Activated CD4-positive, alpha-beta memory T cell treated with anti-CD3 and anti-CD28 coated beads, Interleukin-2, amount 10 ng/mL, durations not matched to agents 7 days and 5 days (primary cell): ENCODE measurements at places on chromosomes 7 and 10.

GRCh38 chr10:76031769-76032699, 600.6 kb downstream of the LRMDA start:
- no peak overlapping the region for H3K4me3 ChIP-seq
- H3K27me3 ChIP-seq: no peaks in the 10 kb centered on the region
- no peaks in the 10 kb centered on the region for H3K4me1 ChIP-seq
- H3K36me3 ChIP-seq: no peaks in the 10 kb centered on the region
- H3K27ac ChIP-seq: no peak overlapping the region

DNA sequence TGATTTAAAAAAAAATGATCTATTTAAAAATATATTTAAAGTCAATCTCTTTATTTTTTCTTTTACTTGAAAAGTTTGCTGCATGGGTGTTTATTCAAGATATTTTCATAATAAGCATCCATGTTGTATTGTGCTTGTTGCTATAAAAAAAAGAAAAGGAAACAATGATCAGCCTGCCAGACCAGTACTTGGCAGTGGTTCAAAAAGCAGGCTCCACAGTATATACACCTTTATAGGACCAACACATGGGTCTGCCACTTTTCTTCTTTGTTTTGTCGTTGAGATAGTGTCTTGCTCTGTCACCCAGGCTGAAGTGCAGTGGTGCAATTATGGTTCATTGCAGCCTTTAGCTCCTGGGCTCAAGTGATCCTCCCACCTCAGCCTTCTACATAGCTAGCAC, 228.0 kb downstream of the TWIST1 start:
- no peaks in the 10 kb centered on the region for H3K27me3 ChIP-seq
- no peaks in the 10 kb centered on the region for H3K36me3 ChIP-seq
- H3K4me3 ChIP-seq: no peak overlapping the region
- DNase-seq: no peak
- no peak overlapping the region for H3K27ac ChIP-seq

DNA sequence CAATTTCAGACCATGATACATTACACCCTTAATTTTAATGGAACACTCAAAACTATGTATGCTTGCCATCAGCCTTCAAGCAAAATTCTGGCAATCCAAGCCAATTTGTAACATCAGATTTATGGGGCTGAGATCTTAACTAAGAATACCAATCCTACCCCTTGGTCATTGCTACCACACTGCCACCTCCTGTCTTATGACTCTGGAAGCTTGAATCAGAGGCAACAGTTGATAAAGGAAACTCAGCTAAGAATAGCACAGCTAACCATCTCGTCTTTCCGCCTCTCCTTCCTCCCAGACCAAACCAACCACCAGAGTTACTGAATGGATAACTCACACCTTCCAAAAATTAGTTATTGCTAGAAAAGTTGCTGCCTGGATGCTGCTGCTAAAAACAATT, 7.4 kb downstream of the IGF2BP3 start:
- peak; percentile 22 for DNase-seq
- H3K27ac ChIP-seq: no peak overlapping the region
- peaks cover 24% of the 10 kb centered on the region for H3K4me1 ChIP-seq
- H3K27me3 ChIP-seq: peaks cover 73% of the 10 kb centered on the region
- no peaks in the 10 kb centered on the region for H3K36me3 ChIP-seq
- H3K4me3 ChIP-seq: no peak overlapping the region

- no peaks in the 10 kb centered on the region for H3K27me3 ChIP-seq
- H3K27ac ChIP-seq: no peak overlapping the region
- H3K4me3 ChIP-seq: no peak overlapping the region
- H3K4me1 ChIP-seq: no peaks in the 10 kb centered on the region
- no peak for DNase-seq
- H3K36me3 ChIP-seq: no peaks in the 10 kb centered on the region
Observed at GRCh38 chr7:20737840-20738448, 48.7 kb downstream of the SP8 start.

- H3K36me3 ChIP-seq: no peaks in the 10 kb centered on the region
- no peak overlapping the region for H3K4me3 ChIP-seq
- peaks cover 2% of the 10 kb centered on the region for H3K27me3 ChIP-seq
- DNase-seq: no peak
- H3K4me1 ChIP-seq: no peaks in the 10 kb centered on the region
Observed at GRCh38 chr10:131655101-131655849, 245.5 kb upstream of the PPP2R2D start.

GRCh38 chr10:112689327-112690072, 242.5 kb downstream of the VTI1A start:
- H3K27ac ChIP-seq: no peak overlapping the region
- H3K36me3 ChIP-seq: peaks cover 2% of the 10 kb centered on the region
- no peak for DNase-seq
- H3K4me1 ChIP-seq: no peaks in the 10 kb centered on the region

DNA sequence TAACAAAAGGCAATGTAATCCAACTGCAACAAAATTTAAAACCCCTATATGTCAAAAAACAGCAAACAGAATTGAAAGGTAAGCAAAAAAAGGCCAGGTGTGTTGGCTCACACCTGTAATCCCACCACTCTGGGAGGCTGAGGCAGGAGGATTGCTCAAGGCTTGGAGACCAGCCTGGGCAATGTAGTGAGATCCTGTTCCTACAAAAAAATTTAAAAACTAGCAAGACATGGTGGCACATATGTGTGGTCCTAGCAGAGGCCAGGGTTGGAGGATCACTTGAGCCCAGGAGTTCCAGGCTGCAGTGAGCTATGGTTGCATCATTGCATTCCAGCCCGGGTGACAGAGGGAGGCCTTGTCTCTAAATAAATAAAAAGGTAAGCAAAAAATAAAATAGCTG, 212.1 kb upstream of the KLF14 start:
- no peak for DNase-seq
- no peaks in the 10 kb centered on the region for H3K27me3 ChIP-seq

GRCh38 chr7:28041508-28042314, 138.9 kb downstream of the JAZF1 start:
- H3K4me3 ChIP-seq: no peak overlapping the region
- no peak for DNase-seq
- no peak overlapping the region for H3K27ac ChIP-seq
- peaks cover 4% of the 10 kb centered on the region for H3K36me3 ChIP-seq
- H3K4me1 ChIP-seq: peaks cover 30% of the 10 kb centered on the region

DNA sequence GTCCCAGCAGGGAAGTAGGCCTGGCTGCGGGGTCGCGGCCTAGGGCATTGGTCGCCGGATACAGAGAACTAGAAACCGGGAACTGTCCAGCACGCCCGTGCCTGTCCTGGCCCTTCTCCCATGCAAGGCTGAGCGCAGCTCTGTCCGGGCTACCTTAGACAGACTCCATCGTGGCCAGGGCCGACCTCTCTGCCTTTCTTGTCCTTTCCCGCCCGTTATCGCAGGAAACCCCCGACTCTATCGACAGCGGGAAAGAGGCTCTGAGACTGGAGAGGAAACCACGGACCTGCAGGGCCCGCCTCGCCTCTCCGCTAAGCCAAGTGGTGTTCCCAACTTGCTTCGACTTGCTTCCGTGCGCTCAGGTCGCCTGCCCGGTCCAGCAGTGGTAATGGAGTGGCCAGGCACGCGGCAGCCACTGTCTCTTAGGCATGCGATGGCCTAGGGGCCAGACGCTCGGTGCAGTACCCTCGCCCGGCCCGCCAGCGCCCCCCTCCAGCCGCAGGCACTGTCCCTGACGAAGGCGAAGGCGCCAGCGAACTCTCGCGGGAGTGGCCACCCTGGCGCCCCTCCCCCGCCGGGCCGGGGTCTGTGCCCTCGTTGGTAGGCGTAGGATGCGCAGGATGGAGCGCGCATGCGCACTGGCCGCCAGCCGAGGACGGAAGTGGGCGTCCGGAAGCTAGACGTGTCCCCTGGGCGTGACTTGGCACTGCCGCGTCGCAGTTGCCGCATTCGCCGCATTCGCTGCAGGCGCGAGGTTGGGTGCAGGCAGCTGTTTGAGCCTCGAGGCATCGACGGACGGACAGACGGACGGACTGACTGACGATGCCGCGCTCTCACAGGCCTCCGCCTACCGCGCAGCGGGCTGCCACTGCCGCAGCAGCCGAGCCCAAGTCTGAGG, 54.4 kb downstream of the MCMBP start:
- no peak for DNase-seq
- H3K27ac ChIP-seq: no peak overlapping the region
- H3K4me3 ChIP-seq: no peak overlapping the region
- no peaks in the 10 kb centered on the region for H3K27me3 ChIP-seq

DNA sequence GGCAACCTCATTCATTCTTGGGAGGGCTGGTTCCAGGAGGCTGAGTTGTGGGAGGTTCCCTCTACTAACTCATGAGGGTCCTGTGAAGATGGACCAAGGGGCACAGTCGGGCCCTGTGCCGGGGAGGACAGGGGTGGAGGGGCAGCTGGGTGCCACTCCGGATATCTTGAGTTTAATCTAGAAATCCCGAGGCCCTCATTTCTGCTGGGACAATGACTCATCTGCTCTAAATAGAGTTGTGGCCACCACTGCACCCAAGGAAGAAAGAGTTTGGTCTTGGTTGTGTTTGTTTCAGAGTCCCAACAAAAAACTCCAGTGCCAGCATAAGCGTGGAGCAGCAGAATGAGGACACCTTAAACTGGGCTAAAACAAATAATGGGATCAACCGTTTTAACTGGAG, 82.4 kb downstream of the EBF3 start:
- H3K36me3 ChIP-seq: no peaks in the 10 kb centered on the region
- no peak overlapping the region for H3K27ac ChIP-seq
- no peak for DNase-seq
- no peaks in the 10 kb centered on the region for H3K4me1 ChIP-seq
- no peak overlapping the region for H3K4me3 ChIP-seq
- H3K27me3 ChIP-seq: peaks cover 3% of the 10 kb centered on the region

- H3K36me3 ChIP-seq: no peaks in the 10 kb centered on the region
- H3K4me1 ChIP-seq: no peaks in the 10 kb centered on the region
- no peak overlapping the region for H3K27ac ChIP-seq
Observed at GRCh38 chr10:98920807-98921206, 314.8 kb downstream of the HPSE2 start.

DNA sequence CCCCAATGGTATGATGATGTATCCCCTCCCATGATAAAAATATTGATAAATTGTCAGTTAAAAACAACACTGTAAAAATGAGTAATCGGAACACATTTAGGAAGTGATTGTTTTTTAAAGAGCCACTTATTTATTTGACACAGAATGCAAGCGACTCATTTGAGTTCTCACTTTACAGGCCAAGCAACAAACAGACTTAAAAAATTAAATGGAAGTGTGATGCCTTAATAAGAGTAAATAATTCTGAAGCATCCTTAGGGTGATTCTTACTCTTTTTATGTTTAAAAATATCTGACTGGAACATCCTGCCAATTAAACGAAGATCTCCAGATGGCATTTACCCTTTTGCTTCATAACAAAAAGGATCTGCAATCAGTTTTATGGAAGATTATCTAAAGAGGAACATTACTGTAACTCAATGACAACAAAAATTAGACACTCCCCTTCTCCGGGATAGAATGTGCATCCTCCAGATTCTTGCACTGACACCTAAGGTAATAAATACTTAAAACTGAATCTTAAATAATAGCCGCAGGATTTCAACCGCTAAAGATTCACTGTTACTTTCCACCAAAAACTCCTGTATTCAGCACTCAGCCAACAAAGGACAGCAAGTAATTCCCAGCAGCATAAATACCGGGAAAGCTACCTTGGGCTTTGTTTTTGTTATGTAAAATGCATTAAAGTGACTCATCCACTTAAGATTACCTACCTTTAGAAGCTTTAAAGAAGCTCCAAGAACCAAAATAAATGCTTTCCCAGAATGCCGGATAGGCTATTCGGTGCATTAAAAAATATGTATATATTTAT, 1.7 kb downstream of the CACNA2D1 start:
- H3K27ac ChIP-seq: no peak overlapping the region
- no peak for DNase-seq
- no peaks in the 10 kb centered on the region for H3K4me1 ChIP-seq
- H3K4me3 ChIP-seq: no peak overlapping the region

DNA sequence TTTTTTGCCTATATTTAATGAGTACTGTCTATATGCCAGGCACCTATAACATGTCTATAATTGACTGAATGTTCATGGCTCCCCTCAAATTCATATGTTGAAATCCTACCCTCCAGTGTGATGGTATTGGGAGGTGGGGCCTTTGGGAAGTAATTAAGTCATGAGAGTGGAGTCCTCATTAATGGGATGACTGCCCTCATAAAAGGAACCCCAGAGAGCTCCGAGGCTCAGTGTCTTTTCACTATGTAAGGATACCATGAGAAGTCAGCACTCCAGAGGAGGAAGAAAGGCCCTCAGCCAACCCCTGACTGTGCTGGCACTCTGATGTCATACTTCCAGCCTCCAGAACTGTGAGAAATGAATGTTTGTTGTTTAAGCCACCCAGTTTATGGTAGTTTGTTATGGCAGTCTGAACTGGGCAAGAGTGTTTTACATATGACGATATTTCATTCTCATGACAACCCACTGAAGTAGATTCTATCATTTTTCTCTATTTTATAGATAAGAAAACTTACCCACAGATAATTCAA, 61.1 kb upstream of the PCGF5 start:
- peaks cover 19% of the 10 kb centered on the region for H3K4me1 ChIP-seq
- no peak for DNase-seq
- no peaks in the 10 kb centered on the region for H3K36me3 ChIP-seq

DNA sequence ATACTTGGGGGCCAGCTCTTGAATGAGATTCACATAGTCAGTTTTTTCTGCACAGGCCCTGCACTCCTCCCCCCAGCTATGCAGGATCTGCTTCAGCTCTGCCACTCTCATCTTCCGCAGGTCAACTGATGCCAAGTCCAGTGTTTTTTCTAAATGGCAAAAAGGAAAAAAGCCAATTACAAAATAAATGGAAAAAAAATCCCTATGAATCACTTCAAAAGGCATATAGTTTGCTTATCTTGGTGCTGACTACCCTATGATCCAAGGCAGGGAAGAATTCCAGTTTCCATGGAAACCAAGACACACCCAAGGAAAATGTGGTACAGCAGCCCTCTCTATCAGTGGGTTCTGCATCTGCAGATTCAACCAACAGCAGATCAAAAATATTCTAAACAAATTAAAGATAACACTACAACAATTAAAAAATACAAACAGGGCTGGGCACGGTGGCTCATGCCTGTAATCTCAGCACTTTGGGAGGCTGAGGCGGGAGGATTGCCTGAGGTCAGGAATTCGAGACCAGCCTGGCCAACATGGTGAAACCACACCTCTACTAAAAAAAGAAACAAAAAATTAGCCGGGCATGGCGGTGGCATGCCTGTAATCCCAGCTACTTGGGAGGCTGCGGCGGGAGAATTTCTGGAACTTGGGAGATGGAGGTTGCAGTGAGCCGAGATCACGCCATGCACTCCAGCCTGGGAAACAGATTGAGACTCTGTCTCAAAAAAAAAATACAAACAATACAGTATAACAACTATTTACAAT, 17.6 kb downstream of the CDNF start:
- H3K4me1 ChIP-seq: peaks cover 5% of the 10 kb centered on the region
- H3K4me3 ChIP-seq: no peak overlapping the region
- H3K27ac ChIP-seq: no peak overlapping the region
- peaks cover 1% of the 10 kb centered on the region for H3K27me3 ChIP-seq
